ENCODE measurements at places on chromosomes 11 and 22.

GRCh38 chr22:35343664-35344550 is 37.0 kb upstream of the HMOX1 start:
- DNase-seq: no peak

DNA sequence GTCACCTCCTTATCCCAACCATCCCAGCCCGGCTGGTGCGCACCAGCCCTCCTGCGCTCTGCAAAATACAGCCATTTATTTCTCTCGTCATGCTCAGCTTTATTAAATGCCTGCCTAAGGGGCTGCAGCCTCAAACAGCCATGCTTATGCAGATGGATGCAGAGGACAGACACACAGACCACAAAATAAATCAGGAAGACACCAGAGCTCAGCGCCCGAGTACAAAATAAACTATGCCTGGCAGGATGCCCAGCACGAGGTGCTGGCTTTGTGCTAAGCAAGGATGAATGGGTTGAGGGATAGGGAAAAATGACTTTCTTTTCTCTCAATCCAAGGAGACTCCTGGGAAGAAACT is 70.5 kb downstream of the RPUSD4 start:
- DNase-seq: no peak

DNA sequence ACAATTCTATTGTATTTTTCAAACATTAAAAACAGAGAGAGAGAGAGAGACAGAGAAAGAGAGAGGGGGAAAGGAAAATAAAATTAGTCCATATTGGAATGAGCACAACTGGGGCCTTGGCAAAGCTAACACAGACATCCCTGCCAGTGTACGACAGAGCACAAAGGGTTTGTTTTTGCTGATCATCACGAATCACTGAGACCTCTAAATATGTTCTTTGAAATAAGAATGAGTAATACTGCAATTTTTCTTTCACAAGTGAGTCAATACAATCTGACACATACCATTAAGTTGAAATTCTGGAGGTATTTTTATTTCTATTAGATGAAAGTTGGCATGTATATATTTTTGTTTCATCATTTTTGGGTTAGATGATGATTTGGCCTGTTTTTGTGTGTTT is 27.0 kb upstream of the LRRC4C start:
- no peak for DNase-seq

DNA sequence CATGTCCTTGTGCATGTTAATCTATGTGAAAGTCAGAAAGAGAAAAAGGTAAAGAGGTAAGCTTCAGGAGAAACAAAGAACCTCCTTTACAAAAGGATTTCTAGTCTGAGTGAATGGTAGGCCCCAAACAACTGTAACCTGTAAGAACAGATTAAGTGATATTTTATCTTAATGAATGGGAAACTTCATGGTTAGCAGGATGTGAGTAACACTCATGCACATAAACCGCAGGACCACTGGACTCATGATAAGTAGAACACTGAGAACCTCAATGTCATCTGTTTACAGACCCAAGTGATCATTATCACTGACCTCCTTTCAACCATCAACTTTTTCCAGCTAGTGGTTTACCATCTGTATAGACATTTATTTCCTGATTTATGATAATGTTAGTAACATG is 19.9 kb downstream of the OR8G5 start:
- DNase-seq: no peak

GRCh38 chr11:31303644-31304180 is 65.8 kb downstream of the DCDC1 start:
- DNase-seq: no peak

DNA sequence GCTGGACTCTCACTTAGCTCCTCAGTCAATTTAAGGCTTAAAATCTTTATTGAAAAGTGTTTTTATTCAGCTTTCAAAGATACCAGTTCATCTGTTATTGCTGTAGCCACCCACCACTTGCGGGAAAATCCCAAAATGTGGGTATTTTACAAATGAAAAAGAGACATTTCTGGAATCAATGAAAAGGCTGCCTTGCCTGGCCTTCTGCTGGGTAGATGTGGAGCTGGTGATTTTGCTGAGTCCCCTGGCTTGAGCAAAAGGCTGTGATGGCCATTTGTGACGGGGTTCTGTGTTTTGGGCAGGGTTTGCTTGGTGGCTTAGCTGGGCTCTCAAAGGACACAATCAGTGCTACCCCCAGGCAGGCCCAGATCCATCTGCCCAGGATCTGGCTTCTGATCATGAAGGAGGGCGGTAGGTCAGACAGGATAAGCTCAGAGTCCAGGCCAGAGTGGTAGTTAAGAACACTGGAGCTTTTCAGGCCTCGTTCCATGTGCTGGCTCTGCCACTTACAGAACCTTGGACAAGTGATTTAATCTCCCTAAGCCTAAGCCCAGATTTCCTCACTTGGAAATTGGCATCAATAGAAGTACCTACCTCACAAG is 36.1 kb downstream of the UBASH3B start:
- DNase-seq: no peak

DNA sequence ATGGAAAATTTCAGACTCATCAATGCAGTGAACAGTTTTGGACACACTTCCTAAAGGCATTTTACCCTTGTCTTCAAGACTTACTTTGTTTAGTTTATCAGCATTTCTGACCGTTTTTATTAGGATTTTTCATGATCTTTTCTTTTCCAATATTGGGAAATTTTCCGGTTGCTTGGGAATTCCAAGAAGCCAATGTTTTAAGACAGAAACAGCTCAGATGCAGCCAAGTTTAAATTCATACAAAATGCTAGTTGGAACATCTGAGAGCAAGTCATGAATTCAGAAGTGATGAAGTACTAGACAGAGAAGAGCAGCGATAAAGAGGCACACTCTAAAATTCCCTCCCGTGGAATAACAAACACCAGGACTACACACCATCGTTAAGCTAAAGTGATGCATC is 68.6 kb downstream of the RAB38 start:
- DNase-seq: no peak

- peak; percentile 20 for DNase-seq
These were observed 78.8 kb downstream of the LARGE1 start for GRCh38 chr22:33841281-33842005.

DNA sequence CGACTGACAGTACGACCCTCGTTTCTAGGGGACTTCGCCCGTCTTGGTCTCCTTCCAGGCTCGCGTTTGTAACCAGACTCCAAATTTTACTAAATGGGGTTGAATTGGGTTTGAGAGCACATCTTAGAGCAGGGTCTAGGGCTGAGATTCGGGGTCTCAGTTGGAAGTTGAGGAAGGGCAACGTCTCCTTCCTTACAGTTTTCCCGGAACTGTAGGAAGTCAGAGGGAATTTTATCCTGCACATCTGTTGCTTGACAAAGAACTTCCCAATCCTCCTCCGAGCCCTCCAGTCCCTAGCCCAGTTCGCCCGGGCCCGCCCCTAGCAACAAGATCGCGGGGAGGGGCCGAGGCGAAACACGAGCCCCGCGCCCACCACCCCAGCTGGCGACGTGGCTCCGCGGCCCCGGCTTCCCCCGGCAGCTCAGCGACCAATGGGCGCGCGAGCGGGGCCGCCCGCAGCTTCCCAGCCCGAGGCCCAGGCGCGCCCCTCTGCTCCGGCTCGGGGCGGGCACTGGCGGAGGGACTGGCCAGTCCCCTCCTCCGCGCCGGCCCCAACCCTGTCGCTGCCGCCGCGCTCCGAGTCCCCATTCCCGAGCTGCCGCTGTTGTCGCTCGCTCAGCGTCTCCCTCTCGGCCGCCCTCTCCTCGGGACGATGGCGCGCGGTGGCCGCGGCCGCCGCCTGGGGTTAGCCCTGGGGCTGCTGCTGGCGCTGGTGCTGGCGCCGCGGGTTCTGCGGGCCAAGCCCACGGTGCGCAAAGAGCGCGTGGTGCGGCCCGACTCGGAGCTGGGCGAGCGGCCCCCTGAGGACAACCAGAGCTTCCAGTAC is at the start of gene RCN1:
TSS of gene RCN1 (plus strand) at position 530 of the 826 bp plus-strand sequence. CDS start at position 653, 123 bp downstream.
- peak; percentile 31 for DNase-seq

GRCh38 chr11:78459738-78460137 is 42.1 kb upstream of the GAB2 start:
- DNase-seq: no peak

DNA sequence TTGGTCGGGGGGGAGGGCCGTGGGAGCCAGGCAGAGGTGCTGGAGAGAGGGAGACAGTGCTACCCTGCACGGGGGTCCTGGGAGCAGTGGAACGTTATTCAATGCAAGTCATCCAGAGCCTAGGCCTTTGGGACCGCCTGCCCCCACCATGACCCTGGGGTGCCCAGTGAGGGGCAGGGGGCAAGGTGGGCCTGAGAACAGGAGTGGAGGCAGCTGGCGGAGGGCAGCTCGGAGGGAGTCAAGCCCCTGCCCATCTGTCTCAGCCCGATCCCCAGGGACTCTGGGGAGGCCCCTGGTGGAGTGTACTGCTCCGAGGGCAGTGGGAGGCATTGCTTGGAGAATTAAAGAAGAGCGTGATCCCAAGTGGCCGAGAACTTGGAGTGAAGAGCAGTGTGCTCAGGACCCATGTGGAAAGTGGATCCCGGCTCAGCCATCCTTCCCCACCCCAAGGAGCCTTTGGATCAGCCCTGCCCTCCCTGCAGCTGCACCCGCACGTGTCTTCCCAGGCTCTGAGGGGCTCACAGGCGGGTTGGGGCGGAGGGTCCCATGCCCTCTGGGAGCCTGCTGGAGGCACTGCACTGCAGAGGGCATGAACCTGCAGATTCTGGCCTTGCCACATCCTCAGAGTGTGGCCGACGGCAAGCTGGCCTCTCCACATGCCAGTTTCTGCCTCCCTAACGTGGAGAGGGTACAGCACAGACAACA is 34.0 kb upstream of the SMIM38 start:
- DNase-seq: no peak

DNA sequence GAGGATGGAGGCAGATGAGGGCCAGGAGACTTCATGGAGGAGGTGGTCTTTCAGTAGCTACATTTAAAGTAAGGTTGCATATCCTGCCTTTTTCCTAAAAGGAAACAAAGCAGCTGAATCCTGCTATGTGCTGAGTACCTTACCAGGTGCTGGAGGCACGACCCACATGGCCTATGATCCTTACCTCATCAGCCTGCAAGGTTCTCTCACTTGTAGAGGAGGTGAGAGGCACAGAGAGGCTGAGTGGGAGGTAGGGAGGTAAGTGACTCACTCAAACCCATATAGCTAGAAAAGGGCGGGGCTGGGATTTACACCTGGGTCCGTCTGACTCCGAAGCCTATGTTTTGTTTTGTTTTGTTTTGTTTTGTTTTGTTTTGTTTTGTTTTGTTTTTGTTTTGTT is 75.8 kb downstream of the BUD13 start:
- no peak for DNase-seq

DNA sequence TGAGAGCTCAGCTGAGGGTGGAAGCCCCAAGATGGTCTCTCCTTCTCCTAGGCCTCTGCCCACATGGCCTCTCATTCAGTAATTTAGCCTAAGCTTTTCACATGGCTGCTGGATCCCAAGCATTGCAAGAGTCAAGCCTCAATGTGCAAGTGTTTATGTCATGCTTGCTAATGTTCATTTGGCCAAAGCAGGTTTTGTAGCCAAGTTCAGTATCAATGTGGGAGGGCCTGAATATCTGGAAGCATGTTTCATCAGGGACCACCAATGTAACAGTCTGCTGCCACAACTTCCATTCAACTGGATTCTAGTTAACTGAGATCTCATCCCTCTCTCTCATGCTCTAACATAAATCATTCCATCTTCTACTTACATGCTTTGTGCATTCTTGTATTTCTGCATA is 8.5 kb upstream of the SYTL2 start:
- no peak for DNase-seq

DNA sequence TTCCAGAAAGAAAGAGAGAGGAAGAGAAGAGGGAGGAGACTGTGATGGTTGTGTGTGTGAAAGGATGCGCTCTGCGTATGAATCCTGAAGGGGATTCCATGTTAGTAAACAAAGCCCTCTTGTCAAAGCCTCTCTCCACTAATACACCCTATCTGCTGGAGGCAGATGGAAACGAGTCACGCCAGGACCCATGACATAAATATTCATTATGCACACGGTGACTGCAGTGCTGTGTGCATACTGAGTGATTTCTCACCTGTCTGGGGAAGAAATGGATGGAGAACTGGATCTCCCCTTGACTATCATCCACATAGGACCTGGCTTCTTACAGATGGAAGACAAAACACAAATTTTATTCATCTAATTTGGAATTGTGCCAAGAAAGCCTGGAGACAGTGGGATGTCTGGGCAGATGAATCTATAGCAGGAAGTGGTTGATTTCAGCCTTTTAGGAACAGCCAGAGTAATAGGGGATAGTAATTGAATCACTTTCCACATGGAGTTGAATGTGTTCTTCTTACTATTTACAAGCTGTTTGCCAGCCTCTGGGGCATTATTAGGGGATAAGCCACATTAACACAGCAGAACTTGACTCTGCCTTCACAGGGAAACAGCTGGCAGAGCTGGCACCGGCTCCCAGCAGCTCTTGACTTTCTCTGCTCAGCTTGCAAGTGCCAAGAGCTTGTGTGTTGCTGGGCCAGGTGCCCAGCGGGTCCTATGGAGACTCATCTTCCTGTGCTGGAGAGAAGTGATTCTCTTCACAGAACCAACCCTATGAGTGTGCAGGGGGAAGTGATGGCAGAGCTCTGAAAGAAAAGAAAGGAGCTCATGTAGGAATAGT is 9.0 kb downstream of the MTNR1B start:
- DNase-seq: no peak

DNA sequence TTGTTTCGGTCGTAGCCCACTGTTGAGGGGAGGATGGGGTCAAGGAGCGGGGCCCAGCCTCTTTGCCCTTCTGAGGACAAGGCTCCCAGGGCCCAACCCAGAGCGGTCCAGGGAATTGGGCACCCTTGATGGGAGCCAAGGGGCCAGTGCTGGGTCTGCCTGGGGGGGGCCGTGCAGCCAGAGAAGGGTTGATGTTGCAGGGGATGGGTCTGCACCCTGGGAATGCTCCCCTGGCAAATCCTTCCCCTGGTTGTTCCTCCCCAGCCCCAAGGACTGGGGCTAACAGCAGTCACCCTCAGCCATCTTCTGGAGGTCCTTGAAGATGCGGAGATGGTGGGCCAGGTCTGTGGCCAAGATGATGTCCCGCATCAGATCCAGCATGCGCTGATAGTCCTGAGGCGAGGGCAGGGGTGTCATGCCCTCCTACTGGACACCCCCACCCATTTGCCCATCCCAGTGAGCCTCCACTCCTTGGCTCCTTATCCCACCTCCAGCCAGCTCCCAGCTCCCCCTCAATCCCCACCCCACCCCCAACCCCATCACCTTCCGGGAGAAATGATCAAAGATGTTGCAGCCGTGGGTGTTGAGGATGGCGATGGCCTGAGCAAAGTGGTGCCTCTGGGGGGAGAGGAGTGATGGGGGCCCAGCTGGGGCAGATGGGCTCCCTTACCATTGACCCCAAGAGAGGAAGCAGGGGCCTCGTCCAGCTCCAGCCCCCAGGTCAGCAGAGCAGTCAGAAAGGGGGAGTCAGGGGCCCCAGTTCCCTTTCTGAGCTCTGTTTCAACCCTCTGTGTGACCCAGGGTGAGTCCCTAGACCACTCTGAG is 95.0 kb downstream of the PDE2A start:
- DNase-seq: no peak

DNA sequence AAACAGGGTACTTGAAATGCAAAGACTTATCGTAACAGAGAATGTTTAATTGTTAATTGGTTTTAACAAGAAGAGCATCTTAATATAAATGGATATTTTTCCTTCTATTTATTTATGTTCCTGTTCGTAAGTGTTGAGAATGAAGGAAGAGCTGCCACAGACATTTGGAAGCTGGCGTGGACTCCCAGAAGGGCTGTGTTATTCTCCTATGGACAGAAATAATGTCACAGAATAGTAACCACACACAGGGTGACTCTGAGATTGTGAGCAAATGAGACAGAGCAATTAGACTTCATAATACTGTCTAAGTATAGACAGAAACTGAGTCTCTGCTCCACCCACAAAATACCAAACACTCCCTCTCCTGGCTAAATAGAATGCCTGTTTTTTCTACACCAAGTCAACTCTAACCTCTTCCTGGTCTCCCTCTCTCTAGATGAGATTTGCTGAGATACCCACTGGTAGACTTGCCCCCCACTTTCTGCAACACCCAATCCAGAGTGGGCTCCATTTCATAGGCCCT is 6.1 kb downstream of the APOL3 start:
- no peak for DNase-seq

All from germinal center (tissue), 1 donor.